Colonic mucosa (tissue), 4 donors: ENCODE measurements at places on chromosomes 2 and 18. TPM values are rescaled to one million over a fixed set of nuclear protein-coding genes. Genes with fewer than 3 reads are reported as not detected.

- H3K36me3 ChIP-seq: no peaks in the 10 kb centered on the region
- DNase-seq: no peak
- no peak overlapping the region for H3K27ac ChIP-seq
- no peaks in the 10 kb centered on the region for H3K27me3 ChIP-seq
These were observed 409.5 kb upstream of the FIGN start for GRCh38 chr2:164145093-164145987.

DNA sequence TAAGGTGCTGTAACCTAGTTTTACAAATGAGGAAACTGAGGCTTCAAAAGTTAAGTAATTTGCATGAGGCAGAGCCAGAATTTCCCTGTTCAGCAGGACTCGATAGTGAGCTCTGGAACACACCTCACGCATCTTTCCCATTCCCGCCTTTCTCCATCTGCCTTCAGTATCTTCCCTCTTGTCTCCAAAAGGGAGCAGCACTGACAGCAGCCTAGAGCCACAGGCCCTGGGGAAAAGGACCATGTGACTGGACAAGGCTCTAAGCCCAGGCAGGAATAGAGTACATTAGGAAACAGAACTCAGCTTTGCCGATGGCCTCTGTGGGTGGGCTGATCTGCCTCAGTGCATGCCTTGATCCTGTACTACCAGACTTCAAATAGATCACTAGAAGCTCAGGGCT, 21.5 kb downstream of the GPR155 start:
- no peaks in the 10 kb centered on the region for H3K27me3 ChIP-seq
- no peaks in the 10 kb centered on the region for H3K4me1 ChIP-seq
- no peaks in the 10 kb centered on the region for H3K36me3 ChIP-seq
- H3K27ac ChIP-seq: no peak overlapping the region

DNA sequence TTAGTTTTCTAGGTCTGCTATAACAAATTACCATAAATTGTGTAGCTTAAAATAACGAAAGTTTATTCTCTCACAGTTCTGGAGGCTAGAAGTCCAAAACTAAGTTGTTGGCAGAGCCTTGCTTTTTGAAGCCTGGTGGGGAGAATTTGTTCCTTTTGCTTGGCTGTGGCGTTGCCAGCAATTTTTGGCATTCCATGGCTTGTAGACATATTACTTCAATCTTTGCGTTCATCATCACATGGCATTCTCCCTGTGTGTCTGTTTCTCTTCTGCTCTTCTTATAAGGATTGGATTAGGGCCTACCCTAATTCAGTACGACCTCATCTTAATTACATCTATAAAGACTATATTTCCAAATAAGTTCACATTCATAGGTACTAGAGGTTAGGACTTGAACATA, 217.7 kb downstream of the MBD5 start:
- H3K4me3 ChIP-seq: no peak overlapping the region
- H3K27me3 ChIP-seq: no peaks in the 10 kb centered on the region
- H3K36me3 ChIP-seq: no peaks in the 10 kb centered on the region
- no peak overlapping the region for H3K27ac ChIP-seq

The KCNJ13 gene
- total RNA-seq: 0.32 TPM

The DIPK1C gene
- total RNA-seq: not detected
